ENCODE measurements at places on chromosomes 1 and 21. TPM values are rescaled to one million over a fixed set of nuclear protein-coding genes. Genes with fewer than 3 reads are reported as not detected.

- DNase-seq: no peak
Measured at GRCh38 chr1:198657550-198658064, 18.8 kb downstream of the PTPRC start.

SERPINC1 gene
- 0.26 TPM for total RNA-seq

DNA sequence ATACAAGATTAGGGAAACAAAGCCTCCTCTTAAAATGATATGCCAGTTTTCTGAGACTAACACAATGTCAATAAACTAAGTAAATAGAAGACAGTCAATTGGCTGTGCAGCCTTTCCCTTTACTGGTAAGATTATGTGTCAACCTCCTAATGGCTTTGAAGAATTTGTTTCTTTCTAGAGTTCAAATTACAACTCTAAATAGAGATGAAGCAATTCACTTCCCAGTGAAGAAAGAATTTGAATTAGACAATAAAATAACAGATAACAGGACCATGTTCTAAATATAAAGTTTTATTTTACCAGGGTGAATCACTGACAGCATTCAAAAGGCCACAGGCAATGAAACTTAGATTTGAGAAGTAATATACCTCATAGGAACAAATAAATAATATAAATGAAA lies 680.3 kb downstream of the PLA2G4A start:
- DNase-seq: no peak

GRCh38 chr1:64295136-64295535 lies 91.7 kb downstream of the UBE2U start:
- DNase-seq: no peak

DNA sequence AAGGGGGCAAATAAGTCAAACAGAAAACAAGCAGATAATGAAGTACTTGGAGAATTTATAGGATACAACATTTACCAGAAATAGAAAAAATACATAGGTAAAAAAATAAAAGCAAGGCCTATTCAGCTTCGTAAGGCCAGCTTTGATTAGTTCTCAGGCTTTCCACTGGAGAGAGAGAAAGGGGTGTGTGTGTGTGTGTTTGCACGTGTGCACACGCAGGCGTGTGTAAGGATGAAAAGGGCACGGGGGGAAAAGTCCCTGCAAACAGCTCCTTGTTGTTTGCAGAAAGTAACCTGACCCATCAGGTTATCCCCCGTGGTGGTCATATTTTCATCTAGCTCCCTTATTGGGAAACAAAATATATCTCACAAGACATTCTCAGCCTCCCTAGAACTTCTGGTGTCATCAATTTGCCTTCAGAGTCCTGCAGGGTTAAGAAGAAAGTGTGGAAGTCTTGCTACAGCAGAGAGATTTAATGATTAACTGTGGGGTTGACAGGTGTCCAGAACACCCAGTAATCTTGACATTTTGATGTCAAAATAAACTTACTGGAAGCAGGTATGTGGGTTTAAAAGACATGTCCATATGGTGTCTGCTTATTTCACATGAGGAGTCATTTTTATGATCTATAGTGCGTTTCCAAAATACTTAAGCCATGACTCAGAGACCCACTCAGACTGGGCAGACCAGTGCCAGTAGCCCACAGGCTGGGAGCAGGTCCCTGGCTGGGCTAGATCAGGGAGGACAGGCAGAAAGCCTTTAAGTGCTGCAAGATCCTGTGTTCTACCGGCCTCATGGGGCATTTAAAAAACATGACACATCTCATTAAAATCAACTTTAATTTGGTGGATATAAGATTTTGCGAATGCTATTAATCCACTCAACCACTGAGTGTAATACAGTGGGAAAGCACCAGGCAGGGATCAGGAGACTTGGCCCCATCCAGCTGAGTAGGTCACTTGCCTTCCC lies 487.6 kb upstream of the CAMK1G start:
- DNase-seq: no peak

DNA sequence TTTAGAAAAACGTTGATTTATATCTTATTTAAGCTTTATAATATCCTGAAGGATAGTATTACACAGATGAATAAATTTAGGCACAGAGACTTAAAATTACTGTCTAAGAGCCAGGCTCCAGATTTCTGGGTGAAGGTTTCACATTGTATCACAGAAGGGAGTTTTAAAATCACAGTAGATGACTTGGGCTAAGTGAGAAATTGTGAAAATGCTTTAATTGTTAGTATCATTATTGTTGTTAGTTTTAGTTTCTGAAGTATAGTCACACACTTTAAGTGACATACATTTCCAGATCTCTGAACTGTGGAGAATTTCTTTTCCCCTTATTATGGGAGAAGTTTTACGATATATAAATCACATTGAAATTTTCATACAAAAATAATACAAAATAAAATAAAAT lies 83.5 kb downstream of the NDUFS5 start:
- no peak for DNase-seq

- DNase-seq: no peak
Measured at GRCh38 chr1:177306019-177306415, 135.3 kb downstream of the BRINP2 start.

GRCh38 chr1:33242652-33243051 lies 13.6 kb upstream of the ZNF362 start:
- DNase-seq: no peak

WNT3A gene
- 8.7 TPM for total RNA-seq

All from upper lobe of left lung (tissue), 6 donors.